ENCODE measurements at places on chromosomes 5 and 9. TPM values are rescaled to one million over a fixed set of nuclear protein-coding genes. Genes with fewer than 3 reads are reported as not detected.

Gene ARID3C
- not detected for total RNA-seq

Gene NOTCH1
- 0.35 TPM for total RNA-seq

Gene CAMK2A
- total RNA-seq: not detected

Gene CLIC3
- 0.34 TPM for total RNA-seq

- H3K4me1 ChIP-seq: peaks cover 11% of the 10 kb centered on the region
- peak; percentile 28 for DNase-seq
- H3K4me3 ChIP-seq: no peak overlapping the region
- no peaks in the 10 kb centered on the region for H3K27me3 ChIP-seq
Observed at GRCh38 chr5:75681125-75681830, 36.0 kb downstream of the POC5 start.

DNA sequence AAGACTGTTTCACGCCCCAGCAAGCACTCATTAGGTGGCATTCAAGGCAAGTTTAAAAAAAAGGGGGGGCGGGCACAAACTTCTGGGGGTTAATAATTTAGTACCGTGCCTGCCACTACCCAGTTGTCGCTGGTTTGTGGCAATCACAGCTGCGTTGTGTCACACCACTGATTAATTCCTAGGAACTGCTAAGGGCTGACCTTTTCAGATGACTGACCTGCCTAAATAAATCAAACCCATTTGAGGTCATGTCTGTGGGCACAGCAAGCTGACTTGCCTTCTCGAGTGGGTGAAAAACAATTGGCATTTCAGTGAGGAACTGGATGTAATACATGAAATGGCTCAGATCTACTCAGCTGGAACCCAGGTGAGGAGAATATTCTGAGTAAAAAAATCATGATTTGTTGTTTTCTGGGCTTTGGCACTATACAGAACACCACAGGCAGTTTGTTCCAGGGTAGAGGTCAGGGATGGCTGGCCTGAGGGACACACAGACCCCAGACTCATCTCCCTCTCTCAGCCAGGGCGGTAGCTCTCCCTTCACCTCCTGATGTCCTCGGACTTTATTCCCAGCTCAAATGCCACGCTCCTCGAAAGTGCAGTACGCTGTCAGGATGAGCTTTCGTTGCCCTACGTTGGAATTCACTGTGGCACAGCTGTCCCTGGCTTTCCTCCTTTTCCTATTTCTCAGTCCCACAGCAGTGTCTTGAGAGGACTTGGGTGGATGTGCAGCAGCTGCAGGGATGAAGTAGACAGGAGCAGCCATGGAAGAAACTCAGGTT, 15.5 kb upstream of the MGAT1 start:
- H3K4me3 ChIP-seq: peak overlapping the region; percentile 42
- no peak overlapping the region for H3K27ac ChIP-seq
- H3K36me3 ChIP-seq: no peaks in the 10 kb centered on the region
- peaks cover 39% of the 10 kb centered on the region for H3K4me1 ChIP-seq
- no peaks in the 10 kb centered on the region for H3K27me3 ChIP-seq

DNA sequence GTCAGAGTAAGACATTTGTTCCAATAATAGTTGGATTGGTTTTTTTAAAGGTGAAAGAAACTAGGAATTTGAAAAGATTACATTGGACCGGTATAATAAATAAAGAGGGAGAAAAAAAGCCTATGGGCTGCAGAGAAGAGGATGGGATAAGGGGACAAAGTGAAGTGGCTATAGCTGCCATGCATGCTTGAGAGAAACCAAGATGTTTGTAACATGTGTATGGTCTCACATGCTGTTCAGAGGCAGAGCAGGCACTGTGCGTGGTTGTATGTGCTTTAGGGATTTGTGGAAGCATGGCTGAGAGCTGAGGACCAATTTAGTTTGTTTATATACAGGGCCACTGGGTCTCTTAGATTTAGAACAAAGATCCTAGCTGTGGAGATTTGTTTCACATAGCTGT, 32.7 kb downstream of the LNPEP start:
- H3K36me3 ChIP-seq: no peaks in the 10 kb centered on the region
- no peaks in the 10 kb centered on the region for H3K27me3 ChIP-seq
- H3K4me3 ChIP-seq: no peak overlapping the region
- no peak for DNase-seq
- H3K4me1 ChIP-seq: peaks cover 15% of the 10 kb centered on the region

DNA sequence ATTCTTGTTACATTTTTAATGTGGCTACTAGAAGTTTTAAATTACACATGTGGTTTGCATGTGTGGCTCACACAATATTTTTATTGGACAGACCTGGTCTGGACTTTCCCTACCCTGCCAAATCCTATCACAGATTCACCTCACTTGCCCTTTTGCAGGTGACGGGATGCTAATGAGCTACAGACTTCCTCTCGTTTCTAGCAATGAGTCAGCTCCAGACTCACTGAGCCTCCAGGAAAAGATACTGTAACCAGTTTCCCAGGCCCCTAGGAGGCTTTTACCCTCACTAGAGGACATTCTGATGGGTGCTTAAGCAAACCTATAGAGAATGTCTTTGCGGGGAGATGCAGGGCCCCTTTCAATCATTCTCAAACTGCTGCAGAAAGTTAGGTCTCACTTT, 135.4 kb downstream of the WDR41 start:
- H3K4me3 ChIP-seq: no peak overlapping the region
- no peak overlapping the region for H3K27ac ChIP-seq
- DNase-seq: no peak
- H3K27me3 ChIP-seq: no peaks in the 10 kb centered on the region

- H3K36me3 ChIP-seq: no peaks in the 10 kb centered on the region
- no peak overlapping the region for H3K27ac ChIP-seq
- H3K27me3 ChIP-seq: no peaks in the 10 kb centered on the region
- H3K4me1 ChIP-seq: no peaks in the 10 kb centered on the region
- no peak overlapping the region for H3K4me3 ChIP-seq
Observed at GRCh38 chr5:2553611-2554010, 197.9 kb downstream of the IRX2 start.

- no peaks in the 10 kb centered on the region for H3K27me3 ChIP-seq
- no peak overlapping the region for H3K27ac ChIP-seq
- H3K4me1 ChIP-seq: no peaks in the 10 kb centered on the region
Observed at GRCh38 chr5:83363886-83364275, 107.7 kb upstream of the VCAN start.

DNA sequence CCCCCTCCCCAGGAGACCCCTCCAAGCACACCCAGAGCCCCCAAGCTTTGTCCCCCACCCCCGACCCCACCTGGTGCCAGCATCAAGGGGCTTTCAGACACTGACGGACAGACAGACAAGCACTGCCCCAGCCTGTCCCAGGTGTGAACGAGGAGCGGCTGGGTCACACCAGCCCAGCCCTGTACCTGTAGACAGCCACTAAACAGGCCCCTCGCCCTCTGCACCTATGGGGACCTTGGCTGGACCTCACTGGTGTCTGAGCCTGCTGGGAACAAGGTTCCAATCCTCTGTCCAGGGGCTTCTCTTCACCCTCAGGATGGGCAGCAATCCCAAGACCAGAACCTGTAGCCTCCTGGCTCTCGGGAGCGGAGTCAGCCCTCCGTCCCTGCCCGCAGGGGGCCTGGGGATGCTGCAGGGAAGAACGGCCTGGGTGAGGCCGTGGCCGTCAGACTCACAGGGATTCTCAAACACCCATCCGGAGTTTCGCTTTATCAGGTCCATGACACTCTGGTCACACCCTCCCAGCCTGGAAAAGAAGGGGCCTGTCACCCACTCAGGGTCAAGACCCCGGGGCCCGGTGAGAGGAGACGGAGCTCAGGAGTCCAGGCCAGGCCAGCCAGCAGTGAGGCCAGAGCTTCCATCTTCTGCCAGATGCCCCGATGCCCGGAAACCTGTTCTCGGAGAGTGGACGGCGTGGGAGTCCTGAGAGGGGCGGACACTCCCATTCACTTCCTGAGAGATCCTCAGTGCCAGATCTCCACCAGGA, 2.8 kb downstream of the LCN6 start:
- DNase-seq: no peak
- H3K27me3 ChIP-seq: peaks cover 27% of the 10 kb centered on the region
- H3K4me3 ChIP-seq: no peak overlapping the region
- no peaks in the 10 kb centered on the region for H3K36me3 ChIP-seq
- no peak overlapping the region for H3K27ac ChIP-seq
- peaks cover 23% of the 10 kb centered on the region for H3K4me1 ChIP-seq

DNA sequence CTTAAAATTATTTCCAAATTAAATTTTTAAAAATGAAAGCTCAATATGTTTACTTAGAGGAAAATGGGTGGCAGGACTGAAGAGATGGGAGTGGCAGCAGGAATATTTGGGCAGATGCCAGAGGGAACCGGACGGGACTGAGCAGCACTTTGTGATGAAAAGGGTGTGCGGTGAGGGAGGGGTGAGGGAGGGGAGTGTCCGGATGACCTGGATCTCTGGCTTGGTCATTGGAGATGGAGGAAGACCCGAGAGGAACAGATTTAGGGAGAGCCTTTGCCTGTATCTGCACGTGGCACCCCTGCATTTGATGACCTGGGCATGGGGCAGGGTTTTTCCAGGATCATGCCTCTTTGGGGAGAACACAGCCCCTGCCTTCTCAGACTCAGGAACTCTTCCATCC, 201.1 kb upstream of the MVB12B start:
- H3K4me1 ChIP-seq: no peaks in the 10 kb centered on the region
- H3K4me3 ChIP-seq: no peak overlapping the region
- DNase-seq: no peak

DNA sequence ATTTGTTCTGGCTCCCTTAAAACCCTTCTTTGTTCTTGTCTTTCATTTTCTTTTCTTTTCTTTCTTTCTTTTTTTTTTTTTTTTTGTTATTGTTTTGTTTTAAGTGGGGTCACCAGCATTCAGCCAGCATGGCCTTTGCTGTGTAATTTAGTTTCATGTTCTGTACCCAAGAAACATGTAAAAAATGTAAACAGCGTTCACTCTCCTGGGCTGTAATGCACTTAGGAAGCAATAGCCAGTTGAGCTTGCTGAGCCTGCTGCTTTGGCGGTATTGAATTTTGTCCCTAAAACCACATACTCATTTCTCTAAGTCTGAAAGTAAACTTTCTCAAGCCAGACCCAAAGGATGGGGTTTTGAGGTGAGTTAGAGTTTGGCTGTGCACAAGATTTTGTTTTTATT, 158.6 kb downstream of the PAPPA start:
- H3K4me3 ChIP-seq: no peak overlapping the region
- H3K27me3 ChIP-seq: no peaks in the 10 kb centered on the region

DNA sequence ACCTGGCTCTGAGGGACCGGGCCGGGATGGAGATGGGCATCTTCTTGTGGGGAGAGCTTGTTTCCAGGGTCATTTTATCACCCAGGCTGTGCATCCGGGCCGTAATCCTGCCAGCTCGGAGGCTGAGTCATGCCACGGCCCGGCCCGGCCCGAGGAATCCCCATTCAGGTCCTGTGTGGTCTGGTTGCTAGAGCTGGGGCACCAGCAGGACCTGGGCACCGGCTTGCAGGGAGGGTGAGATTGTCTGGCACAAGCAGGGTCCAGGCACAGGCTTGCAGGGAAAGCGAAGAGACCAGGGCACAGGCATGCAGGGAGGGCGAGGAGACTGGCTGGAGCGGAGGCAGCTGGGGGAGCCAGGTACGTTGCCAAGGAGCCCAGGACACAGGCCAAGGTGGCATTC, 106.8 kb downstream of the RXRA start:
- DNase-seq: no peak
- H3K4me1 ChIP-seq: peaks cover 41% of the 10 kb centered on the region
- H3K36me3 ChIP-seq: peaks cover 10% of the 10 kb centered on the region
- no peak overlapping the region for H3K27ac ChIP-seq

DNA sequence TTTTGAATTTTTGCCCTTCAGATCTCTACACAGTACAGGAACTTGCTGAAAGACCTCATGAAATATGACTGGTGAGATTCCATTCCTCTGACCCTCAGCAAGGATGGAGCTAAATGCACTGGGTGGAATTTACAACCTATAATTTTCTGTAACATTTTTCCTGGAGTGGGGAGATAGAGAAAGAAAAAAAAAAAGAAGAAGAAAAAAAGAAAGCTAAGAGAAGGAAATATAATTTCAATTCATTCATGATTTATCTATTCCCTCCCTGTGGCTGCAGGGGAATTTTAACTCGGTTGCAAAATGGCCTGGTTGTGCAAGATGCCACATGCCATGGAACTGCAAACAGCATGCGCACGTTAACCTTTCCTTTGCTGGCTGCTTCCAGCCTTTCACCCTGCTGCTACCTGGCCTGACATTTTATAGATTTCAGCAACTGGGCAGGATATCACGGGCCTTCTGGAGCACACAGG, 155.4 kb downstream of the FSTL4 start:
- H3K36me3 ChIP-seq: no peaks in the 10 kb centered on the region
- no peak overlapping the region for H3K27ac ChIP-seq
- no peak overlapping the region for H3K4me3 ChIP-seq
- peak; percentile 19 for DNase-seq

DNA sequence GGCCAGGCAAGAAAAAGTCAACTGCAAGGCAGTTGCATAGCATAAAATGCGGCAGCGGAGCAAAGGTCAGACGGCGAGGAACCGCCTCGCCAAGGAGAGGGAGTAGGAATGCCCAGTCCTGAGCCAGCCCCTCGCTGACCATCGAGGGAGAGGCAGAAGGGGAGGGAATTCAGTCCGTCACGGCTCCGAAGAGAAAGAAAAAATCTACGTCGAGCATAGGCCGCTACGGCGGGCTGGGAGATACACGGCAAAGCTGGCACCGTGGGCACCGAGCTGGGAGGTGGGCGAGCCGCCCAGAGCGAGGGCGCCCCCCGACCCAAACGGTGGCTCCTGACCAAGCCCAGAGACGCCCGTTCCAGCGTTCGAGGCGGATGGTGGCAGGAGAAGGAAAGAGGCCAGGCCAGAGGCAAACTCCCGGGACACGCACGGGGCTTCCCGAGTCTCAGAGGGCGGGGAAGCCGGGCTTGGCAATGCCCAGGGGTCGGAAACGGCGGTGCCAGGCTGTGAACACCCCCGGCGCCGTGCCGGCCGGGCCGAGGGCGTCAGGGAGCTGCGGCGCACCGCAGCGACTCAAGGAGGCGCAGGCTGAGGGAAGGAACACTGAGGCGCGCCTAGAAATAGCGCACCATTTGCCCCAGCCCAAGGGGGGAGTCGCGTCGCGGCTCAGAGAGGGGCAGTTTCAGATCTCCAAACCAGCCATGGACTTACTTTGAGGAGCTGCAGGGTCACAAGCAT, 518 bp downstream of the SPRY4 start:
- peak overlapping the region; percentile 98 for H3K4me3 ChIP-seq
- DNase-seq: no peak
- H3K27ac ChIP-seq: peak overlapping the region; percentile 93
- peaks cover 66% of the 10 kb centered on the region for H3K4me1 ChIP-seq
- no peaks in the 10 kb centered on the region for H3K27me3 ChIP-seq

- no peaks in the 10 kb centered on the region for H3K36me3 ChIP-seq
- H3K4me3 ChIP-seq: peak overlapping the region; percentile 45
- no peak for DNase-seq
Observed at GRCh38 chr5:154712518-154713437, 42.4 kb upstream of the LARP1 start.

DNA sequence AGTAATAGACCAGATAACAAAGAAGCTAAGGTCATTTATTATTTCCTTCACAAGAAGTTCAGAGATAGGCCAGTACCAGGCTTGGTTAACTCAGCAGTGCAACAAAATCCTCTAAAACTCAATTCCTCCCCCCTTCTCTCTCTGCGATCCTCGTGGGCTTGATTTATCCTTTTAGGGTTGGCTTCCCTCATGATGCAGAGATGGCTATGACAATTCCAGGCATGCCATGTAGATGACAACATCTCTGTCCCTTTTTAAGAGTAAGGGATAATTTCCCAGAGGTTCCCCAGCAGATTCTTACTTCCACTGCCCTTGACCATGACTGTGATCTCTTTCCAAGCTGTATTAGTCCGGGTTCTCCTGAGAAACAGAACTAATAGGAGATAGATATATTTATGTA, 28.7 kb upstream of the DAP start:
- no peak for DNase-seq
- H3K4me3 ChIP-seq: no peak overlapping the region
- H3K27ac ChIP-seq: no peak overlapping the region
- no peaks in the 10 kb centered on the region for H3K4me1 ChIP-seq
- H3K27me3 ChIP-seq: no peaks in the 10 kb centered on the region

- H3K4me1 ChIP-seq: peaks cover 43% of the 10 kb centered on the region
- H3K27ac ChIP-seq: peak overlapping the region; percentile 85
- 0 out of 3 replicates have a peak, but pooled peaks cover 4% of the 10 kb centered on the region for H3K36me3 ChIP-seq
- DNase-seq: no peak
Observed at GRCh38 chr5:132961887-132962286, 1.5 kb downstream of the AFF4 start.
